ENCODE measurements at places on chromosomes 16 and 17.

DNA sequence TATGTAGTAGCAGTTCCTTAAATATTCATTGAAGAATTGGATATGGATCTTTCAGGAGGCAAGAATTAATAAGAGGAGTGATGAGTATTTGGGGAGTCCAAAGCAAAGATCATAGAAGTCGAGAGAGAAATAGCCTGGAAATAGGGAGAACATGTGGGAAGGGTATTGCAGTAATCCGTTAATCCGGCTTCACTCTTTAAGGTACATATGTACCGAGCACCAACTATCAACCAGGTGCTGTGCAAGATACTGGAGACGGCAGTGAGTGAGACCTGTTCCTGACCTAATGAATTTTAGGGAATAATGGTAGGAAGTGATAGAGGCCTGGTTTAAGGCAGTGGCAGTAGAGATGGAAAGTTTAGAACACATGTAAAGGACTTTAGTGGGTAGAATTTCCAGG lies 1.1 kb downstream of the ELP5 start:
- DNase-seq, result no peak

DNA sequence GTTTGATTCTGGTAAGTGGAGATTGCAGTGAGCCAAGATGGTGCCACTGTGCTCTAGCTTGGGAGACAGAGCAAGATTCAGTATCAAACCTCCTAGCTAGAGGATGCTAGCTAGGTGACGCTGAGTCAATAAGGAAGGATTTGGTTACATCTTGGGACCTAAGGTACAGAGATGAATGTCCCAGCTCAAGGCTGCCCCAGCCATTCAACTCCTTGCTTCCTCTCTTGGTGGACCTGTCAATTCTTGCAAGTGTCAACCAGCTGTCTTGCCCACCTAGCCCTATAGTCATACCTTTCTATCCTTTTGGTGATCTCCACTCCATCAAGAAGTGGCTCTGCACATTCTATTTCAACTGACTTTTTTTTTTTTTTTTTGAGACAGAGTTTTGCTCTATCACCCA lies 1.4 kb upstream of the MILR1 start:
- no peak for DNase-seq

DNA sequence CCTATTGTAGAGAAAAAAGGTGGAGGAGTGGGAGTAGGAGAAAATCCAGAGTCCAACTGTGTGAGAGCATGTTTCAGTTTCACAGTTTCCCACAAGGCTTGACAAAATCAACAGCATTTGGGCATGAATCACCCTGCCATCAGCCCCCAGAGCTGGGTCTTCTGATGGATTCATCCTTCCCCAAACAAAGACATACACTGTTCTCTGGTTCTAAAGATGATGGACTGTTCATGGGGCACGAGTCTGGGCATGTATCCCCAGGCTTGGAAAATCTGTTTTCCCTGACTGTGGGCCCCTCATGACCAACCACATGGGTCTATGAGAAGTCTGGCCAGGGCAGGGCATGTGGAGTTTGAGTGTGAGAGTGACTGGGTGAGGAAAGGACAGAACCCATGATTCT lies 210.4 kb upstream of the IRX5 start:
- DNase-seq, result no peak

DNA sequence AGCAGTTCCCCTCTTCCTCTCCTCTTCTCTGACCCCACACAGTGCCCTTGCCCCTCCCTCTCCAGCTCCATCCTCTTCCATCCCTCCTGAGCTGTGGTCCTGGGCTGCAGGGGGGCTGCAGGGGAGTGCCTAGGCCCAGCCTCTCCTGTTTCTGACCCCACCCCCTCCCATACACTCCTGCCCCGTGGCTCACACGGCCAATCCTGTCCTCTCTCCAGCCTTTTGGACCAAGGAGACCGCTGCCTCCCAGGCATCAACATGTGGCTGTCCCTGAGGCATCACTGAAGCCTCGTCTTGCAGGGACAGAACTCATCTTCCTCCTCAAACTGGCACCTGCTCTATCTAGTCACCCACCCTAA lies 6.7 kb downstream of the CLUH start:
- no peak for DNase-seq

DNA sequence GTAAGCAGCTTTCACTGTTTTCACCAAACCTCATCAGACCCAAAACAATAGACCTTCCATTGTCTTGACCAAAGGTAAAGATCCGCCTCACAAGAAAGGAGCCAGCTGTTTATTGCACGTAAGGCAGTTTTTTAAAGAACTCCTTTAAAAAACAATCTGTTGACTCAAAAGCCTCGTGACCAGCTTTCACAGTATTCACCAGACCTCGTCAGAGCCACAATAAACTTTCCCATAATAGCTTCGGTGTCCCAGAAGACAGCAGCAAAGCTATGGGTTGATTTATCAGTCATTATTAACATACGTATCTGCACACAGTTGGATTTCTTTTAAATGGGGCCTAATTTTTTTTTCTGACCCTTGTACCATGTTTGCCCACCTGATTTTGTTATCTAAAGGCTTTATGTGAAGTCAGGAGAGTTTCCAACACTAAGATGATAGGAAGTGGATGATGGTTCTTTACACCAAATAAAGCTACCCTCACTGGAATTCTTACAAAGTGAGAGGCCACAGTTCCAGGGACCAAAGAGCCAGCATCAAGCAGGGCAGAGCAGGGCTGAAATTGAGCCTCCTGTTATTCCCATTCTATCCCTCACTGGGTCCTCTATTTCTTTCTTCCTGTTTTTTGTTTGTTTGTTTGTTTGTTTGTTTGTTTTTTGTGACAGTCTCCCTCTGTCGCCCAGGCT lies 17.6 kb upstream of the HELZ start:
- no peak for DNase-seq

- no peak for DNase-seq
These were observed 842 bp upstream of the CALB2 start for GRCh38 chr16:71357681-71358080.

- DNase-seq, result no peak
These were observed 11.9 kb downstream of the CEP131 start for GRCh38 chr17:81210868-81211267.

- DNase-seq, result no peak
These were observed 15.4 kb upstream of the MRPL38 start for GRCh38 chr17:75920045-75920560.

GRCh38 chr17:61159221-61159814 lies 240.3 kb upstream of the TBX2 start:
- no peak for DNase-seq

GRCh38 chr17:20174588-20175265 lies 165.6 kb downstream of the SPECC1 start:
- no peak for DNase-seq

DNA sequence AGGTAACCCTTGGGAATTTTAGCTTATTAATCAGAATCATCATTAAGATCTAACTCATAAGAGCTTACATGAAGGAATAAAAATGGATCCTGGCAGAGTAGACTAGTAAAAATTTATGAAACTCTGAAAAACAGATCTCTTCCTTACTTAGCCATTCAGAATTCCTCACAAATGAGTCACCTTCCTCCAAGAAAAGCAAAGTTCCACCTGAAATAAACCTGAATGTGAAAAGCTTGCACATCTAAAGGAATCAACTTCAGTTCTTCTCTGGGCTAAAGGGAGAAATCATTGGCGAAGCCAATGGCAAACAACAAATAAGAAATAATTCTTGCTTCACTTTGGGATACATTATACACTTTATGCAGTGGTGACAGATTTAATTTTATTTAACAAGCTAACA lies 22.7 kb downstream of the MYO1D start:
- DNase-seq, result no peak

GRCh38 chr16:17784073-17784472 lies 313.3 kb upstream of the XYLT1 start:
- DNase-seq, result no peak
